ENCODE measurements at places on chromosomes 11 and 22.

- no peak for DNase-seq
Observed at GRCh38 chr11:16977994-16978315, 36.3 kb downstream of the PLEKHA7 start.

- no peak for DNase-seq
Observed at GRCh38 chr22:11042116-11042515, 4485.9 kb upstream of the OR11H1 start.

DNA sequence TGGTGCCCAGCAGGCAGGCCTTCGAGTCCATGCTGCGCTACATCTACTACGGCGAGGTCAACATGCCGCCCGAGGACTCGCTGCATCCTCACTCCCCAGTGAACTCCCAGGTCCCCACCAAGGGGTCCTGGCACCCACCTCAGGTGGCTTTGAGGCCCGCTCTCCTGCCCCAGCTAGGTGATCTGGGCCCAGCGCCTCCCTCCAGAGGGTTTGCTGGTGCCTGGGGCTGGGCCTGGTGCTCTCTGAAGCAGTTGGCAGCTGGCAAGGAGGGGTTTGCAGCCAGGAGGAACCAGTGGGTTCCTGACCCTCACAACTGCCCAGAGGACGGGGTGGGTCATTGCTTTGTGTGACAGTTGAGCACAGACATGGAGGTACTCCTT lies 5.9 kb downstream of the THAP7 start:
- DNase-seq: no peak

GRCh38 chr22:50002791-50003190 lies 9.8 kb downstream of the IL17REL start:
- no peak for DNase-seq

DNA sequence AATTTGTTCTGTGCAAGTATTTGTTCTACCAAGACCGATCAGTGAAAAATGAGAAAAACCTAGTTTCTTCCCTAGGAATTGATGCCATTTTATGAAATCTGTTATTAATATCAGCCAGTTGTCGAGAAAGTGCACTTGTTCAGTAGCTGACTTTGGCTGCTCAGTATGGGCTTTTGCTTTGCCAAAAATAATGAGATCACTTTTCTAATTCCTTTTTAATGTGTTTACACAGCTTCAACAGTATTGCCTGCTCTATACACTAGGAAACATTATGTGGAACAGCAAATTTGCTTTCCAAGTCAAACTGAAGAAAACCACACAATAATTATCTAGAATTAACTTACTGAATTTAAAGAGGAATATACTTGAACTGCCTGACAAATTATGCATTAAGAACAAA lies 34.4 kb downstream of the SCUBE2 start:
- DNase-seq: no peak

- no peak for DNase-seq
Observed at GRCh38 chr11:105667441-105667840, 57.6 kb downstream of the GRIA4 start.

DNA sequence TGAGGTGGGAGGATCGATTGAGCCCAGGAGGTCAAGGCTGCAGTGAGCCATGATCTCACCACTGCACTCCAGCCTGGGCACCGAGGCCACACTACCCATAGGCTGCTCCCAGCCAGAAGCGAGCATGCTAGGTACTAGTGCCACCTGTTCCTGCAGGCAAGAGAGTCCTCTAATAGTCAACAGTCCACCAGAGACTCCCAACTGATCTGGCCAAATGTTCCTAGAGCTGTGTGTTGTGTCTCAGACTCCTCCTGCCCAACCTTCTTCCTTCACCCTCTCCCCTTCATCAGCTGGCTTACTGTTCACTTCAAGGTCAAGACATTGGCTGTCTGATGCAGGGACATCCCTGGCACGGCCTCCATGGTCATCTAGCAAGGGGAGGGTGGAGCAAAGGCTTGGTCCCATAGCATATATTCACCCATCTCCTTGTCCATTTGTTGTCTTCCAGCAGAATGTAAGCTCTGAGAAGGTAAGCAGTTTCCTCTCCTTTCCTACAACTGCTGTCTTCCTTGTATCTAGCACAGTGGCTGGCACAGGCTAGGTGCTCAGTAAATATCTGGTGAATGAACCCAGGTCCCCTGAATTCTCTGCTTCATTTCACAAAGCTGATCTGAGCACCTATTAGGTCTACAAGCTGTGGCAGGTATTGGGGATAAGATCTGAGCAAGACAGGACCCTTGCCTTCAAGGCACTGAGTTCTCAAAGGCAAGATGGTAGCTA lies 126.2 kb upstream of the SERPIND1 start:
- no peak for DNase-seq

- DNase-seq: no peak
Observed at GRCh38 chr11:2122907-2123627, 16.1 kb downstream of the IGF2 start.

DNA sequence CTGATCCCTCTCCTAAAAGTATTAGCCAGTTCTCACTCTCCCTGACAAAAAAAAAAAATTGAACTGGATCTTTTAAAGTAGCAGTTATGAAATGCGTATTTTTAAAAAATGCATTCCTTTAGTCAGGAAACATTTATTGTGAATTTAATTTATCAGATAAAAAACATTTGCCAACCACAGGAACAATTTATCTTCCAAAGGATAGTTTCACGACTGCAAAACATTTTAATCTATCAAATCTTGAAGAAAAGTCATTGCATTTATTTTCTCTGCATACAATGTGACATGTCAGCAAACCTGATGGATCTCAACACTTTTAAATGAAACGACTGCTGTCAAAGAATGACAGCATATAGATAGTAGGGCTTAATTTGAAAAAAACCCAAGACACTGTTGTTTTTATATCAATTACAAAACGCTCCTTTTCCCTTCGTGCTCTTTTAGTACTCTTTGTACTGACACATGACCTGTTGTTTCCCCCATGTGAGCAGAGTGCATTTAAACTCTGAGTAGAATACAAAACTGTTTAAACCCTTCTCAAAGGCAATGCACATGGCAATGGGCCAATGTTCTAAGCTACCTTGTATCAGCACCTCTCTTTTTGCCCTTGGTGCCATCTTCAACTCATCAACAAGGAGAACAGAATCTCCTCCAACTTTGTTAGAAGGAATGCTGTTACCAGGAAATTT lies 107.0 kb downstream of the ATG16L2 start:
- no peak for DNase-seq

GRCh38 chr11:43856993-43857392 lies 23.6 kb upstream of the ALKBH3 start:
- no peak for DNase-seq

DNA sequence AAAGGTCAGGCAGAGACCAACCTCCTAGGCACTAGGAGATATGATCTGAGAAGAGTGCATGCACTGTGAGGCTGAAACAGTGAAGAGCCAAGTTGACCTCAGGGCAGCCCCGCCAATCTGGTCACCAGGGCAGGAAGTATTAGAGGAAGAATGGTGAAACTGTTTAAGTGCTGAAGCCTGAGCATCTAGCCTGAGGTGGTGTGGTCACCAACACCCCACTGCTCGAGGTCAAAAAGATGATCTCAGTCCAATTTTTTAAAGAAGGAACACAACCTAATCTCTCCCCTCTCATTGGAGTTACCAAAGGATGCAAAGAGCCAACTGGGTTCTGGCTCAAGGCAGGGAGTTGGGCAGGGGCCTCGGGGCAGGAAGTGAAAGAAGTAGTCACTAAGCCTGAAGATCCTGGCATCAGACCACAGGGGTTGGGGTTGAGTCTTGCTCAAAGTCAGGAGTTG lies 4.0 kb downstream of the APBB1 start:
- no peak for DNase-seq

- DNase-seq: no peak
Observed at GRCh38 chr11:66016793-66017177, 5.0 kb downstream of the CST6 start.

DNA sequence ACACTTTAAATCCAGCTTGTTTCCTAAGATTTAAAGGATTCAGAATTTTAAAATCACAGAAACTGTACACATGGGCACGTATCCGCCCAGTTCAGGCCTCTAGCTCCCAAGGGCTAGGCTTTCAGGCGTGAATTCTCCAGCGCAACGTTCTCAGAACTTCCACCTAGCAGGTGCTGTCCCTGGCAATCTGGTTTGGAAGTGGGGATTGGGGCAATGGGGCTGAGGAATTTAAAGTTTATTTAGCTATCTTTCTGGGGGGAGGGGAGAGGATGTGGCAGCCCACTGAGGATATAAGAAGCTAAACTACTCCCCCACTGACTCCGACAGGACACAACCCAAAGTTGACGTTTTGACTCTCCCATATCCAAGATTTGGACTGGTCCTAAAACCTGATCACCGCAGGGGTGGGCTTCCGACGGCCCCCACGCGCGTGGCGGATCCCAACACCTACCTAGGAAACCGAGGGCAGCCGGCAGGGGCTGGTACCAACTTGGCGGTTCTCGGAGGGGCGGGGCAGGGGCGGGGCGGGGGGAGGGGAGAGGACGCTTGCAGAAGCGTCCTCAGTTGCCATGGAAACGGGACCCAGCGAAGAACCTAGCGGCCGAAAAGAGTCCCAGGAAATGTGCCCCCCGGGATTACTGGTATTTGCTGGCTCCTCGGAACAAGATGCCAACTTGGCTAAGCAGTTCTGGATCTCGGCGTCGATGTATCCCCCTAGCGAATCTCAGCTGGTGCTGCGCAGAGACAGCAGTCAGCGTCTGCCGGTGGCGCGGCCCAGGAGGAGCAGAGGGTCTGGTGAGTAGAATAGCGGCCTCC lies at the start of gene HOATZ:
HOATZ (plus strand) TSS at position 563 of the 816 bp plus-strand sequence; CDS start at position 570, 7 bp downstream.
- no peak for DNase-seq

GRCh38 chr11:114317787-114318137 lies 21.6 kb downstream of the NNMT start:
- no peak for DNase-seq

- DNase-seq: no peak
Observed at GRCh38 chr11:87141322-87141721, 103.6 kb downstream of the TMEM135 start.

DNA sequence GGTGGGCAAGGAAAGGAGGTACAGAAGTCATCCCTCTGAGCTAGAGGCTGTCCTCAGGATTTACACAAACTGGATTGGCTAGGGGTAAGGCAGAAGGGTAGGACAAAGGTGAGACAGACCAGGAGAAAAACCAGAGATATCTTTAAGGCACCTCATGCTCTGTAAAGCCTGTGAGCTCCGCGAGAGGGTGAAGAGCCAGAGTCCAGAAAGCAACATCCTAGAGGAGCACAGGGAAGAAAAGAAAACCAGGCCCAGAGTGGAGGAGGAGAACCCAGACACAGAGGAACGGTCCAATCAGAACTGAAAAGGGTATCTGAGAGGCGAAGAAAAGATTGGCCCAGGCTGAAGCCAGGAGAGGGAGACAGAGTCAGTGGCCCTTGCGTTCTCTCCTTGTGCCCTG lies 5.1 kb downstream of the SLC37A4 start:
- DNase-seq: no peak

GRCh38 chr22:24567668-24568067 lies 11.9 kb downstream of the SNRPD3 start:
- DNase-seq: no peak

- DNase-seq: no peak
Observed at GRCh38 chr11:70876685-70877084, 375.7 kb downstream of the SHANK2 start.

DNA sequence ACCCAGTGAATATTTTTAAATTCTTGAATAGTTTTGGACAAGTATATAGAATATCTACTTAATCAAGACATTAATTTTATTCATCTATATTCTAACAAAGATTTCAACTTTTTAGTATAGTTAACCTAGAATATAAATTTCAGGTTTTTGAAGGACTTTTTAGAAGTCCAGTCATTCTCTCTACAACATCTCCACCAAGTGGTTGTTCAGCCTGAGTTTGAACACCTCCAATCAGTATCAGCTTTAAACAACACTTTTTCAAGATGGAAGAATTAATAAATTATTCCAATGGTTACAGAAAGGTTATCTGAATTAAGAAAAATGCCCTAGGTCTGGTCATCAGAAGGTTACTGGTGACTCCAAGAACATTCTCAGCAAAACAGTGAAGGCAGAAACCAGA lies 31.8 kb downstream of the EIF3M start:
- DNase-seq: no peak

GRCh38 chr22:38081941-38082828 lies 1.8 kb downstream of the SLC16A8 start:
- no peak for DNase-seq

GRCh38 chr11:65880844-65881421 lies 1.3 kb downstream of the CTSW start:
- DNase-seq: no peak

DNA sequence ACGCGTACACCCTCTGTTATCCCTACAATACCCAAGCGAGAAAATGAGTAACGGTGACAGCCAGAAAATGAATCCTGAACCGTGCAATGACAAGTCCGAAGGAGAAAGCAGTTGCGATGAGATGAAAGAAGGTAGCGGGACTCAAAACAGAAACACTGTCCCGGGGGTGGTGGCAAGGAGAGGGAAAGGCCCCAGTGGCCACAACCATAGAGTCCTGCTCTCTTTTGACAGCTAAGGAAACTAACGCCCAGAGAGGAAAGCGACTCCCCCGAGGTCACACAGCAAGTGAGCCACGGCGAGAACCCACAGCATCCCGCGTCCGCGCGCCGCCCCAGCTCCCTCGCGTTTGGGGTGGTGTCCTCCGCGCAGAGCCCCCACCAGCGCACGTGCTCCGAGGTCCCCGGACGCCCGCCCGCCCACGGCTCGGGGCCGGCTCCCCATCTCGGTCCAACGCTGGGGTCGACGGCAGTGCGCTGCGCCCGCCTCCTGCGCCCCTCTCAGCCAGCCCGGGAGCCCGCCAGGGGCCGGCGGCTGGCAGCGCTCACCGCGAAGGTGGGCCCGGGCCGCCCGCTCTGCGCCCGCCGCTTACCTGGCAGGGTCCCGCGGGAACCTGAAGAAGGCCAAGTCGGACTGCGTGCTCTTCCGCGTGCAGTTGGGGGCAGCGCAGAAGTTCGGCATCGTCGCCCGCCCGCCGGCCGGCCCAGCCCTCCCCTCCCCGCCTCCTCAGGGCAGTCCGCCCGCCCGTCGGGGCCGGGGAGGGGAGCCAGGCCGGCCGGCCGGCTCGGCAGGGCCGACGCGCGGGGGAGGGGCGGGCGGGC lies 564 bp downstream of the THAP12 start:
- no peak for DNase-seq

DNA sequence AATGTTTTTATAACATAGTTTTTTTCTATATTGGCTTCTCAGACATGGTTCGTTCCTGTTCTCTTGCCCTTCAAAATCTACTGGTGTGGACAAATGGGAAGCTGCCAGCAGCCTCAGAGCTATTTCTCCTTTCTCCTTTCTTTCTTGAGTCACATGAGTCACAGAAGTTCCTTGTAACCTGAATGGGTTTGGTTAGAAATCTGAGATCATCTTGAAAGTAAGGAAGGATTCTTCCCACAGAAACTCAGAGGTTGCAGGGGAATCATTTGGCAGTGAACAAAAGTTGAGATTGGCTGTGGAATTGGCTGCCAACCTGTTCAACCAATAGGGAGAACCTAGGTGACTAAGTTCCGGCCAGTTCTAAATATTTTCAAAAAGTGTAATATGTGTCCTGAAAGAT lies 12.5 kb downstream of the PLET1 start:
- DNase-seq: no peak

All from AG04449 (cell line).